Pancreas (tissue), 10 donors: ENCODE measurements at places on chromosomes 3 and 15. TPM values are rescaled to one million over a fixed set of nuclear protein-coding genes. Genes with fewer than 3 reads are reported as not detected.

DNA sequence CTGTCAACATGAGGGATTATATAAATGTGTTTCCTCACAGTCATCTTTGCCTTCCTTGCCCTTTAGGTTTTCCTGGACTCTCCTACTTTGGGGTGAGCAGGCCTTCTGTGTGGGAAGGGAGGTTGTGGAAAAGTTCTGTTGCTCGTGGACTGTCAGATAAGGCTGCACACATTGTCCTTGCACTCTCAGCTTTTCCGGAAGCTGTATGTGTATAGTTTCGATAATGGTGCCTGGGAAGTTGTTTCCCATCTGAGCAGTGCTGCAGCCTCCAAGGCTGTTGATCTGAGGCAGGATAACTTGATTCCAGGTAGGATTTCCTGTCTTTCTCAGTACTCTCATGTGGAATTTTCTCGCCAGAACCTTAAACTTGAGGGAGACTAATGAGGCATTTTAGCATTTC, 297.8 kb upstream of the AZI2 start:
- DNase-seq, result no peak

GRCh38 chr15:64740311-64741170, 34.8 kb downstream of the RBPMS2 start:
- no peak for DNase-seq

DNA sequence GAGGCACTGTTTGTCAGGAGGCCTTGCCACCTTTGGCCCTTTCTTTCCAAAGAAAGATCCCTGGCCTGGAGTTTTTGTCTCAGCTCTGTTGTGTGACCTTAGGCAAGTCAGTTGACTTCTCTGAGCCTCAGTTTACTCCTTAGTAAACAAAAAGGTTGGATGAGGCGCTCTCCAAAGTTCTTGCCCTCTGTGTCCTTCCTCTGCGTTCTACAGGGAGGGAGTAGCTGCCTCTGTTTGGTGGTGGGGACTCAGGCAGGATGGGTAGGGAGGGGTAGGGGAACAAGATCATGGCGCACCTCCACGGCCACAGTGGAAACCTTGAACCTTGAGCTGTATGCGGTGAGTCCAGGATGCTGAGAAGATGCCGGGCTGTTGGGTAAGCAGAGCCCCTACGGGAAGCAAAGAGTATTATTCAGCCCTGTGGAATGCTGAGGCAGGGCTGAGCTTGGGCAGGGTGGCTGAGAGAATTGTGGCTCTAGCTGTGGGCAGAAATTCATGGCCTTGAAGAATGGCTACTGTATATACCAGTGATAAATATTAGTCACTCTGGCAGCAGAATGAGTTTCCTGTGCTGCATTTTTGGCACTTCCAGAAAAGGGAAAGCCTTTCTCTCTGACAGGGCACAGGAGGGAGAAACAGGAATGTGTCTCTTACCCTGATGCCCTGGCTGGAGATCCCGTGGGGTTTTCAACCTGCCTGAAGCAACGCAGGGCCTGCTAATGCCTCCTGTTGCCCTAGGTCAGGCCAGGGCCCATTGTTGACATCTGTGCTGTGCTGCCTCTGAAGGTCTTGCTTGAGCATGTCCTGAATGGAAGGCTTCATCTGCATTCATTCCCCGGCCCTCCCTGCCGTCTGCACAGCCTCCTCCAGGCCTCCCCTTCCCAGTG, 39.9 kb downstream of the SMAD3 start:
- peak; percentile 66 for DNase-seq

- DNase-seq, result no peak
These were observed 327.3 kb upstream of the SATB1 start for GRCh38 chr3:18752273-18752934.

DNA sequence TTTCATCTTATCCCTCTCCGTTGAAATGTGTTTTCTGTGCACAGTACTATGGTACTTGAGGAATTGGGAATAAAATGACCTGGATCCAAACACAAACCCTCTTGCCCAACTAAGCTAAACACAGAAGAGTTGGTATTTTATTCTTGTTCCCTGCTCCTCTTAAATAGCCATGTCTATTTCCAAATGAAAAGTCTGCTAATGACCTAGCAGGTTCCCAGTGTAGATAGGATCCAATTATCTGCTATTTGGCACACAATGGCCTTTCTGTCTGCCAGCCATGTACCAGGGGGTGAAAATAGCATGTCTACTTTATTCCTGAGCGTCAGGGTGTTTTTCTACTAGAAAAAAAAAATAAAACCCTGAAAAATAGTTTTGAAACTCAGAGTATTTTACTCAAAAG, 657.0 kb upstream of the NAALADL2 start:
- no peak for DNase-seq

GRCh38 chr3:127197300-127198189, 4.6 kb downstream of the PRR23E start:
- DNase-seq, result no peak

DNA sequence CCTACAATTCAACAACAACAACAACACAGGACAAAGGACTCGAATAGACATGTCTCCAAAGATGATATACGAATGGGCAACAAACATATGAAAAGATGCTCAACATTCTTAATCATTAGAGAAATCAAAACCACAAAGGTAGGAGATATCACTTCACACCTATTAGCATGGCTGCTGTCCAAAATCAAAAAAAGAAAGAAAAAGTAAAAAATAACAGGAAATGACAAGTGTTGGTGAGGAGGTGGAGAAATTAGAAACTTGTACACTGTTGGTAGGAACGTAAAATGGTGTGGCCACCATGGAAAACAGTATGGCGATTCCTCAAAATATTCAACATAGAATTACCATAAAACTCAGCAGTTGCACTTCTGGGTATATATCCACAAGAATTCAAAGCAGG, 312.3 kb upstream of the STT3B start:
- no peak for DNase-seq

GRCh38 chr3:50658831-50659230, 15.9 kb upstream of the DOCK3 start:
- DNase-seq, result no peak

- no peak for DNase-seq
These were observed 165.0 kb downstream of the RSL24D1 start for GRCh38 chr15:55031727-55032126.

- DNase-seq, result no peak
These were observed 16.1 kb upstream of the CNTN3 start for GRCh38 chr3:74630602-74631001.

DNA sequence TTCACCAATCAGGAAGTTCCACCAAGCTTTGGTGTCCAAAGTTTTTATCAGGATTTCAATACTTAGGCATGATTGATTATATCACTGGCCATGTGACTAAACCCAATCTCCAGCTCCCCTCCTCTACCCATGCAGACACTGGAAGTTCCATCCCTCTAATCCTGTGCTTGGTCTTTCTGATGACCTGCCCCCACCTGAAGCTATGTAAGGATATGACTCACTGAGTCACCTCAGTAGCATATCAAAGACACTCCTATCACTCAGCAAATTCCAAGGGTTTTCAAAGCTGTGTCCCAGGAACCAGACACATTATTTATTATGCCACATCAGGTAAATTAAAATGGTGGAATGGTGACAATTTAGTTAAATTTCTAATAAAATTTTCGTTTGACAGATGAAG, 158.9 kb downstream of the TAFA4 start:
- DNase-seq, result no peak

GRCh38 chr3:136283627-136284026, 33.5 kb downstream of the PCCB start:
- DNase-seq, result no peak

GRCh38 chr3:189687475-189687874, 56.3 kb downstream of the TP63 start:
- no peak for DNase-seq

DNA sequence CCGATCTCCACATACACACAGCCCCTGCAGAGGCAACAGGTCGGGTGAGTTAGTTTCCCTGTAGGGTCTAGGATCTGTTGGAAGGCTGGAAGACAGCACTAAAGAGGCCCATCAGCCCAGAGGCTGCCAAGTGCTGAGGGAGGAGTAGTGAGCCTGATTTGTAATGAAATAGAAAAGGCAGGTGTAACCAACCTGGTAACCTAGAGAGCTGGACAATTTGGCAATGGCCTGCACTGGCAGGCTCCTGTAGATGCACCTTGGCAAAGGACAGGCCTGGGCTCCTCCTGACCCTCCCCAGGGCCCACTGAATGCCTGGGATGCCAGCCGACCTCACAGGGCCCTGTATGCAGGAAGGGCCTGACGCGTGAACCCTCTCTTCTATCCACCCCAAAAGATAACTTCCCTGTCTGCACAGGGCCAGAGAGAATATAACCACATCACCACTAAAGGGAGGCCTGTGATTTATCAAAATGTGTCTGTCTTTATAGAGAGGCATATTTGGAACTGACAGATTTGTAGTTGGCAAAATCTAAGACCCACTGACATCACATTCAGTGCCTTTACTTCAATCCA, 225.1 kb upstream of the CHRNA7 start:
- no peak for DNase-seq

DNA sequence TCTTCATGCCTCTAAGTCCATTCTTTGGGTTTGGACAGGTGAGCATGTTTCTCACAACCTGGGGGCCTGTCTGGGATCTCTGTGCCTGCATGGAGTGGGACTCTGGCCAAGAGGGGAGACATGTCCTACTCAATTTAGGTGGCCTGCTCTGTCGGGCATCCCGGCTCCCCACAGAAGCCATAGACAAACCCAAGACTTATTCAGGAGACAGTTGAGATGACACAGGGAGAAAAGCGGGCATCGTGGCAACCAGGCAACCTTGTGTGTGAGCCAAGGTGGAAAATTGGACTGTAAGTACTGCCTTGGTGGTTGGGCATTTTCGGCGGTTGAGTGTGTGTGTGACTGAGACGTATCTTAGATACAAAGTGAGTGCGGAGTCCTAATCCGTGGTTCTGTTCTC, 40.5 kb downstream of the PPCDC start:
- no peak for DNase-seq

DNA sequence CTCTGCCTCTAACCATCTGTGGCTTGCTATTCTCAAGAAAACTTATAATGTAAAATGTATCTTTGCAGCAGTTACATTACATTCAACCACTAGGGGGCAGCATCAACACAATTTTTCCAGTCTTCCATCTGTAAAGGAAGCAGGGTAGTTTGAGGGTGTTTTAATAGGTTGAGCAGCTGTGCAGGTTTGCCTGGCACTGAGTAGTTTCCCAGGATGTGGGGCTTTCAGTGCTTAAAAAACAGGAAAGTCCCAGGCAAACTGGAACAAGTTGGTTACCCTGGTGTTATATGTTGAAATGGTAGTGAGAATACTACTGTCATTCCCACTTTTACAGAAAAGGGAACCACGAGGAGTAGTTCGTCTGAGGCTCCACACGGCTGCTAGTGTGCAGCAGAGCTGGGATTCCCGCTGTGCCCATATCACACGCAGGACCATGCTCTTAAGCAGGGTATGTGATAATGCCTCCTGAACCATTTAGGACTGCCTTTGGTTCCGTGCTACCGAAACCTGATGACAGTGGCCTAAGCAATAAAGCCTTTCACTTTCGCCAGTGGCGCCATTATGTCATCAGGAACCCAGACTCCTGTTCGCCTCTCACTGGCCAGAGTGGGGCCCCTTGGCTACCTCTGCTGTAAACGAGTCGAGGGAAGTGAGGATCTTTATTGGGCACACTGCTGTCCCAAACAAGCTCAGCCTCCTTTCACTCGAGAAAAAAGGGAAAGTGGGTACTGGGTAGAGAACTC, 64.7 kb upstream of the ZBTB38 start:
- DNase-seq, result no peak

- DNase-seq, result no peak
These were observed 60.3 kb upstream of the TRA2B start for GRCh38 chr3:185998136-185998535.

- DNase-seq, result no peak
These were observed 40.4 kb downstream of the LRRC28 start for GRCh38 chr15:99291643-99292042.

GRCh38 chr3:55427739-55428138, 59.4 kb downstream of the WNT5A start:
- DNase-seq, result no peak

DNA sequence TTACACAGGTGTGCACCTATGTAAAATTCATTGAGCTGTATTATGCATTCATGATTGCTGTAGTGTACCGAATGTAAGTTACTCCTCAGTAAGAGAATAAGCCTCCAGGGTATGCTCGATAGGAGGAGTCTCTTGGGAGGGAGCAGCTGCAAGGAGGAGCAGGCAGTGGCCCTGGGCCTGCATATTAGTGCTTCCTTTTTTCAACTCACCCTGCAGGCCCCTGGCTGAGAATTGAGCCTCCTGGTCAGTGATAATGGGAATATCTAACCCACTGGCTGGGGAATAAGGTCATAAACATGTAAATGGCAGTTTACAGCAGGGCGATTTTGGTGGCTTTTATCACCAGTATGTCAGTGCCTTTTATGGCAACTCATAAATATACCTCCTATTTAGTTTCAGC, 21.7 kb upstream of the SFMBT1 start:
- DNase-seq, result no peak

GRCh38 chr3:16927485-16927884, 42.7 kb downstream of the PLCL2 start:
- no peak for DNase-seq

- no peak for DNase-seq
These were observed 685.6 kb downstream of the AGBL1 start for GRCh38 chr15:86765281-86765680.

DNA sequence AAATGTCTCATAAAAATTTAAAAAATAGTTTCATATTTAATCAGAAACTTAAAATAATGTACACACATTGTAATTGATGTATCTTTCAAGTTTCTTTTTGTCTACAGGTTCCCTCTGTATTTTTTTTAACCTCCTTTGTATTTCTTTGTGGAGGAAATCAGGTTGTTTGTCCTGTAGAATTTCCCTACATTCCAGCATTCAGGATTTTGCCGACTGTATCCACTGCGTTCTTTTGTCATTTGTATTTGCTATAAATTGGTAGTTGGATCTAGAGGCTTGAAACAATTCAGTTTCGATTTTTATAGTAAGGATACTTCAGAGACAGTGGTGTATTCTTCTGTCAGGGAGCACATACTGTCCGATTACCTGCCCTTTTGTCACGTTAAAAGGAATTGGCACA, 367.2 kb downstream of the SOX2 start:
- no peak for DNase-seq

- DNase-seq, result no peak
These were observed 27.3 kb downstream of the CYP11A1 start for GRCh38 chr15:74340150-74340549.

CCDC191 gene
- total RNA-seq, result 3.7 TPM

ACKR4 gene
- 0.95 TPM for total RNA-seq

GREM1 gene
- 4.8 TPM for total RNA-seq

CTDSPL2 gene
- total RNA-seq, result 15.3 TPM

SLITRK3 gene
- not detected for total RNA-seq

CAPN3 gene
- total RNA-seq, result 6.7 TPM

ZMAT3 gene
- total RNA-seq, result 11.6 TPM

OR5AC2 gene
- total RNA-seq, result not detected

ARPP21 gene
- not detected for total RNA-seq

CCDC39 gene
- not detected for total RNA-seq

APBA2 gene
- 5.1 TPM for total RNA-seq

EXD1 gene
- total RNA-seq, result not detected

FEZF2 gene
- total RNA-seq, result not detected

TMEM108 gene
- 0.23 TPM for total RNA-seq

CORO2B gene
- 0.91 TPM for total RNA-seq
